CMK (cell line): ENCODE measurements at places on chromosomes 5 and 9.

GRCh38 chr5:64269164-64269563 lies 103.5 kb downstream of the RNF180 start:
- no peak for DNase-seq

DNA sequence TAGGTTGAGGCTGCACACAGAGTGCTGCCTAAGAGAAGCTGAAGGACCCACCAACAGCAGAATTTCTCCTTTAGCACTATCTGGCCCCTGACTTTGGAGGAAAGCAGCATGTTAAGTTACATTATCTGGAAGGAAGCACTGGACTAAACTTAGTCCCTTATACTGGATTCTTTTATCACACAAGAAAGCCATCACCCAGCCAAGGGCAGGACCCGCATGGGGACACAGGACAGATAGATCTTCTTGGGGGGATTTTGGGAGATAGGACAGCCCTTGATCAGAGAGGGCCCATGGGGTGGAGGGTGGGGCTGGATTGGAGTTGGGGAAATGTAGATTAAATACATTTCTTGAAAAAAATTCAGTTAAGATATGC lies 14.4 kb downstream of the ANKRD33B start:
- DNase-seq: no peak

DNA sequence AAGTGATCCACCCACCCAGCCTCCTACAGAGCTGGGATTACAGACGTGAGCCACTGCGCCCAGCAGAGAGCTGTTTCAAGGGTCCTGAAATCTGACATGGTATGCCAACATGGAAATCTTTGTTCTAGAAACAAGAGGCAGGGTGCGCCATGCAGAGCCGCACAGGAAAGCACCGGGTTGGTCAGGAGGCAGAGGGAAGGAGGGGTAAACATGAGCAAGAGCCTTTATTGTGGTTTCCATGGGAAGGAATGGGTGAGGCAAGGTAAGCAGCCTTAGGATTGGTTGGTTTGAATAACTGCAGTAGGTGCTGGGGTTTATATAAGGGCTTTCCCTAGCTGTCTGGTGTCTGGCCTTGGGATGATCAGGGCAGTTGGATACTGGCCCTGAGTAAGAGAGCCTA lies 5.5 kb upstream of the EXOSC2 start:
- DNase-seq: no peak

GRCh38 chr5:40233268-40233667 lies 446.4 kb upstream of the PTGER4 start:
- no peak for DNase-seq

GRCh38 chr5:132679166-132679565 lies 5.4 kb downstream of the IL4 start:
- DNase-seq: no peak

DNA sequence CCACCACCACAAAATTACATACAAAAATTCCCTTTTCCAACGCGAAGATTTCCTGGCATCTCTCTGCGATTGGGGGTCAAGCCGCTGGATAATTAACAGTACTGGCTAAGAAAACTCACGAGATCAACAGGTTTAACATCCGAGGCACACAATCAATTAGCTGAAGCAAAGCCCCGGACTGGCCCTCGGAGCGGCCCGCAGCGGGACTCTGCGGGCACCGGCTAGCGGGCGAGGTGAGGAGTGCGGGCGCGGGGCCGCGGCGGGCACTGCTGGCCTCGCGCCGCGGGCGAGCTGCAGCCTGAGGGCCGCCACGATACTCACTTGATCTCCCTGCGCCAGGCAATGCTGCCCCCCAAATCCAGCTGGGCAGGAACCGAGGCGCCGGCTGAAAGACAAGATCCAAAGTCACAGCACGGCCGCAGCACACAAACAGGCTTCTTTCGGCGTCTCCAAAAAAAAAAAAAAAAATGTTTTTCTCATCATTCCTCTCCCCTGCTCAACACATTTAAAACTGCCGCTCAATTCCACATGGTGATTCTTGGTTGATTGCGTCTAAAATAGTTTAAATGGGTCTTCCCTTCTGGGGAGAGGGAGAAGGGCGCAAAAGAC lies 210.2 kb downstream of the MEF2C start:
- no peak for DNase-seq

GRCh38 chr5:105956456-105957196 lies 1714.1 kb downstream of the EFNA5 start:
- no peak for DNase-seq

- no peak for DNase-seq
Observed at GRCh38 chr5:59789197-59789596, 104.3 kb downstream of the PDE4D start.

DNA sequence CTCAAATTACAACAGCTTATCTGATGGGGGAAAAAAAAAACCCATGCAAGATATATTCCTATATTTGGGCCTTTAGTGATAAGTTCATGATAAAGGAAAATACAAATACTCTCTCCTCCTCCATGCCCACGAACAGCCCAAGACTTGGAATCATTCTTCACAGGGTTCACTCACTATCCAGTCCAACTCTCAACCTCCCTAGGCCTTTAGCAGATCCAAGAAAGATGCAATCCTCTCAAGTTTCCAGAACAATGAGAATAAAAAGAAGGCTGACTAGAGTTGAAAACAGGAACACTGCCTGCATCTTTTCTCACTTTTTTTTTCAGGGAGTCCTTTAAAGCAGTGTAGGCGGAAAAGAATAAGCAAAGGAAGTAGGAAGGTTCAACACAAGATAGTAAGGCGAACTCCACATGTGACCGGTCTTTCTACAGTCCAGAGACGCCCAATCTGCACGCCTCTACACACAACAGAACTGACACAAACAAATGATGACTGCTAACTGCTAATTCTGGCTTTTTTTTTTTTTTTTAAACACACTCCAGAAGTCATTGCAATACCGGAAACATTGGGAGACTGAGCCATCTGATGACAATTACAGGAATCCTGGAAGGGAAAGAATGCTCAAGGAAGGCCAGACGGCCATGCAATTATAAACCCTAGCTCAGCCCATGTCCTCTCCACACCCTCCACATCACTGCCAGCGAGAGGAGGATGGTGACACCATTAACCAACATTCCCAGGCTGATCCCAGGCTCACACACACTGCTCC lies 75.4 kb downstream of the BNC2 start:
- no peak for DNase-seq

- DNase-seq: no peak
Observed at GRCh38 chr9:101668421-101668820, 70.0 kb downstream of the GRIN3A start.

DNA sequence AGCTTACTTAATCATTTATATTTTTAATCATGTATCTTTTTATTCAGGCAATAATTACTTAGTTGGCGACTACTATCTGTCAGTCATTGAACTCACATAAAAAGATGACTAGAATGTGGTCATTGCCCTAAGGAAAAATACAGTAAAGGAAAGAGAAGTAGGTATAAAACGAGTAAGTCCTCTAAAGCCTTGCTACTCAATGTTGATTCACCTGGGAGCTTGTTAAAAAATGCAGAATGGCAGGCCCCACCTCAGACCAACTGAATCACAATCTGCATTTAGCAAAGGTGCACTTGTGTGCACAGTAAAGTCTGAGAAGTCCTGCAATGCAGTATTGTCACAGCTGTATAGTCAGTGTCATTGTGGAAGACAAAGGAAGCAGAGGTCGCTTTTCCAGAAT lies 592.4 kb downstream of the CSNK1G3 start:
- no peak for DNase-seq

DNA sequence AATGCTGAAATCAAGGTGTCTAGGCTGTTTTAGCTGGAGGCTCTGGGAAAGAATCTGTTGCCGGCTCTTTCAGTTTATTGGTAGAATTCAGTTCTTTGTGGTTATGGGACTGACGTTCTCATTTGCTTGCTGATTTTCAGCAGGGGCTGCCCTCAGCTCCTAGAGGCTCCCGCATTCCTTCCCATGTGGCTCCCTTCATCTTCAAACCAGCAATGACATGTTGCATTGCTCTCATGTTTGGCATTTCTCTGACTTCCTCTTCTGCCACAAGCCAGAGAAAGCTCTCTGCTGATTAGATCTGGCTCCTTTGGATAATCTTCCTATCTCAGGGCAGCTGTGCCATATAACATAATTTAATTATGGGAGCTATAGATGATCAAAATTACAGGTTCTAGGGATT lies 360.3 kb downstream of the LRRC70 start:
- no peak for DNase-seq

GRCh38 chr9:26919698-26920097 lies 27.1 kb upstream of the CAAP1 start:
- no peak for DNase-seq

DNA sequence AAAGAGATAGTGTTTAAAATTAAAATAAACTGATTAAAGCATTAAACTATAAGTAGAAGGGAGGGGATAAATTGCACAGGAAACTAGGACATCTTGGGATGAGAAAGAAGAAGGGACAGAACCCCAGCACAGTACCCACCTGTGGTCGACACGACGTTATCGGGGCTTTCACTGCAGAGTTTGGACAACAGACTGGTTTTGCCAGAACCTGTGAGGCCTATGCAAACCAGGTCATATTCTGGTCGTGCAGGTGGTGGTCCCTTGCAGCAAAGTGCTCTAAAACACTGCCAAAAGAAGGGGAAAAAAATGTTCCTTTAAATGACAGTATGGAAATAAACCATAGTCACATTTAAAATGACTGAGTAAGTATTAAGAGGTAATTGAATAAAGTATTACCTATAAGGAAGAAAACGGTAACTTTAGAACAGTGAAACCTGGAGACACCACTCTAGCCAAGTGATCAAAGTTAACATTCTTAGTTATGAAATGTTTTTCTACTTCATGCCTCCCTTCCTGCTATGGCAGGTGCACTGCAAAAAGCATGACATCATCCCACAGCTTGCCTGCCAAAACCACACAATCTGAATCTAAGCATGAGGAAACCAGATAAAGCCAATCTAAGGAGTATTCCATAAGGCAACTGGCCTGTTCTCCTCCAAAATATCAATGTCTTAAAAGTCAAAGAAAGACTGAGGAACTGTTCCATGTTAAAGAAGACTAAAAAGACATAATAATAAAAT lies 138.6 kb downstream of the ARL15 start:
- no peak for DNase-seq

- no peak for DNase-seq
Observed at GRCh38 chr5:96973532-96974401, 37.9 kb downstream of the LNPEP start.

DNA sequence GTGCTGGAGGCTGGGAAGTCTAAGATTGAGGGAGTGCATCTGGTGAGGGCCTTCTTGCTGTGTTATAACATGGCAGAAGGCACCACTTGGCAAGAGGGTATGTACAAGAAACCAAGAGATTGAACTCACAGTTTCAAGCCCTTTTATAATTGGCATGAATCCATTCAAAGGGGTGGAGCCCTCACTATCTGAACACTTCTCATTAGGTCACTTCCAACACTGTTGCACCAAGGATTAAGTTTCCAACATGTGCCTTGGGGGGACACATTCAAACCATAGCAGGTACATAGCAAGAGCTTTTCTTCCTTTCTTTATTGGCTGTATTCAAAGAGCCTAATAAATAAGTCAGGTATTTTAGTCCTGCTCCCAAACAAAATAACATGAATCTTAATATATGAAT lies 62.7 kb downstream of the PRELID2 start:
- DNase-seq: no peak

DNA sequence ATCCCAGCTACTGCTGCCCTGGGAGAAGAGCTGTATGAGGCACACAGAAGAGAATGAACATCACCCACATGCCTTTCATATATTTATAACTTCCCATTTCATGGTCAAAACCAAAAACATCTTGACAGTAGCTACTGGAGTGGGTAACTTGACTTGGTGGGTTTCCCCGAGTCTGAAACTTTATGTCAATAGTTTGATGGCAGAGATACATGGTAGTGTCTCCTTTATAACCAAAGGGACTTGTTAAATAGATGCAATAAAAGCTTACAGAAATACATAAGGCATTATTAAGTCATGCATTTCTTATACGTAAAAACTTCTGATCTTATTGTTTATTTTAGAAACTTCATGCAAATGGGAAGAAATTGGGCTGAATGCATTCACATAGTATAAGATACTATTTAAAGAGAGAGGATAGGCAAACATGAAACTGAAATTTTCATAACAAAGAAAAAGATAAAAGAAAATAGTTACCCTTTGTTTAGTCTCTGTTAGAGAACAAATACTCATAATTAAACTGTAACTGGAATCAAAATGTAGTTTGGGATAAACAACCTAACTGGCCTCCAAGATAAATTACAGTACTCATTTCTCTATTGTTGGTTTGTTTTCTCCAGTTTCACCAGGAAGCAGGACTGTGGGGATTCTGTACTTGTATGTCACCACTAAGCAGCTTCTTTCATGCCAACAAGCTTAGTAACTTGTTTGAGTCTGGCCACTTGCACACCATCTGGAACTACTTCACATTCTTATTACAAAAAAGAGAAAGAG lies 459.3 kb upstream of the MEF2C start:
- no peak for DNase-seq

- DNase-seq: no peak
Observed at GRCh38 chr5:142767911-142768310, 2.3 kb upstream of the ARHGAP26 start.

- no peak for DNase-seq
Observed at GRCh38 chr5:168064933-168065622, 226.4 kb upstream of the WWC1 start.

DNA sequence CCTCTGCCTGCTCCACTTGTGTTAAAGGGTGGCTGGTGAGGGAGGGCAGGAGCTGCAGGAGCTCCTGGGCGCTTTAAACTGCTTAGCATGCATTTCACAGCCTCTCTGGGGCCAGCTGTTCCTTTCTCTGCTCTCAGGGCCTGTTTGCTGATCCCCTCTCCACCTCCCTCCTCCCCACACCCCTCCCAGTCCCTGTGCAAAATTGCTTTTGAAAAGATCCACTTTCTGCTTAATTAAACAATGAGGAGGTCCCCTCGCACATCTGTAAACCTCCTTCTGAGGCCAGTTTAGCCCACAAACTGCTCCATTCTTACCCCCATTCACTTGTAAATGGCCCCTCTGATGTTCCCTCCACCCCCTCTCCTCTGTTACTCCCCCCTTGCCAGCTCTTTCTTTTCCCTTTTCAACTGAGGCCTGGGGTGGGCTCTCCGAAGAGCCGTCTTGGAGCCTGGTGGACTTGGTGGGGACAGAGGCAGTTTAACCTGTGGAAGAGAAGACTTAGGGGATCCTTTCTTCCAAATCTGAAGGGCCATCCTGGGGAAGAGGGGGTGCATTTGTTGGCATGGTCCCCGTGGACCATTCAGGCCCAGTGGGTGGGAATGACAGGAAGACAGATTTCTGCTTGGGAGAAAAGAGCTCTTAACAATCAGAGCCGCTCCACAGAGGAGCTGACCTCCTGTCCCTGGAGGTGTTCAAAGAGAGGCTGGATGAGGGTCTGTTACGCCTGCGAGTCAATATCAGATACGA lies 12.0 kb downstream of the URM1 start:
- DNase-seq: no peak

DNA sequence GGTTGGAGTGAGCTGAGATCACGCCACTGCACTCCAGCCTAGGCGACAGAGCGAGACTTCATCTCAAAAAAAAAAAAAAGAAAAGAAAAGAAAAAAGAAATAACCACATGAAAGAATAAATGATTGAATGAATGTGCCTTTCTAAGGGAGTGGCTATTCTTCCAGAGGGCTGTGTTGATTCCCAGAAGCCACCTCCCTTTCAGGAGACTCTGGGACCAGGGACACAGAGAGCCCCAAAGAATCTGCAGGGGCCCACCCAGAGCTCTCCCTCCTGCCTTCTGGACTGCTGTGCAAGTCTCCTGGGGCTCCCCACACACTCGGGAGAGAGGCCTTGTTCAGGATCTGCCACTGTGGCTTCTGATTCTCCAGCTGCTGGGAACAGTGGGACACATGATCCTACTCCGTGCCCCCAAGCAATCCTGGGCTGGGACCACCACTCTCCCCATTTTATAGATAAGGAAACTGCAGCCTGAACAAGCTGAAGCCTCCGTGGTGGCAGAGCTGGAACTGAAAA lies 23.6 kb downstream of the CAMK2A start:
- DNase-seq: no peak
